ENCODE measurements at places on chromosomes 6 and 20.

DNA sequence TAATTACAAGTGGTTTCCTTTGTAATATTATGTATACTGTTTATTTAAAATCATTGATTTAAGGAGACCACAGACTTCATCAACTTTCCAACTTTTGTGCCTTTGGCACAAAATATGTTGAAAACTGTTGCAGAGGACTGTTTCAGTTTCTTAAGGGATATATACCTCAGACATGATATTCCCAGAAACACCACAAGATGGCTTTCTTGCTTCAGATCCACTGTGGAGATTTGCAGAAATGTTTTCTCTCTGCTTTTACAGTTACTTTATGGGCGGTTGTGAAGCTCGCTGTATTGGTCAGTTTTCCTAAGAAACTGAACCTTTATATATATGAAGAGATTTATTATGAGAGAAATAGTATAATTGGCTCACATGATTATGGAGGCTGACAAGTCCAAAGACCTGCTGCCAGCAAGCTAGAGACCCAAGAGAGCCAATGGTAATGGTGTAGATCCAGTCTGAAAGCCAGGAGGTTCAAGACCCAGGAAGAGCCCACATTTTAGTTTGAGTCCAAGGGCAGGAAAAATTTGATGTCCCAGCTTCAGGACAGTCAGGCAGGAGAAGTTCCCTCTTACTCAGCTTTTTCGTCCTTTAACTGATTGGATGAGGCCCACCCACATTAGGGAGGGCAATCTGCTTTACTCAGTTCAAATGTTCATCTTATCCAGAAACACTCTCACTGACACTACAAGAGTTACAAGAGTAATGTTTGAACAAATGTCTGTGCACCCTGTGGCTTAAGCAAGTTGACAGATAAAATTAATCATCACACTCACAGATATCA, 12.8 kb downstream of the ME1 start:
- no peak for DNase-seq

- DNase-seq: no peak
Observed at GRCh38 chr6:154479771-154480639, 30.5 kb downstream of the CNKSR3 start.

DNA sequence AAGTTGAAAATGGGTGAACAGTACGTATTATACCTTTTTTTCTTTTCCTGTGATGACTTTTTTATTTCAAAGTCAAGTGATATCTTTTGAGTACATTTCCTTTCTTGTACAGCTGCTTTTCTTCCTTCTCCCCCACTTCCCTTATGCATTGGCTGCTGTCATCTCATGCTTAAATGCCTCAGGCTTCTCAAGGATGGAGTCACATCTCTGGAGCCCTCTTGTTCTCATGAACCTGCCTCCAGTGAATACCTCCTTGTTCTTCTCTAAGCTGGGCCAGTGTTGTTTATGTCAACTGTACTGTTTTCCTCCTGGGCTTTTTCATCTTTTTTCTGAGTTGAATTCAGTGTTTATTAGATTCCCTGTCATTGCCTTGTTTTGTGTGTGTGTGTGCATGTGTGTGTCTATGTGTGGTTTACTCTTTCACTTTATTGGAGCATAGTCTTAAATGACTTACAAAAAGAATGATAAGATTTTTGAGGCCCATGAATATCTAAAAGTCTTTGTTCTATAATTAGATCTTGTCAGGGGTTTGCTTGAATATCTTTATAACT, 23.6 kb downstream of the STXBP5 start:
- no peak for DNase-seq

DNA sequence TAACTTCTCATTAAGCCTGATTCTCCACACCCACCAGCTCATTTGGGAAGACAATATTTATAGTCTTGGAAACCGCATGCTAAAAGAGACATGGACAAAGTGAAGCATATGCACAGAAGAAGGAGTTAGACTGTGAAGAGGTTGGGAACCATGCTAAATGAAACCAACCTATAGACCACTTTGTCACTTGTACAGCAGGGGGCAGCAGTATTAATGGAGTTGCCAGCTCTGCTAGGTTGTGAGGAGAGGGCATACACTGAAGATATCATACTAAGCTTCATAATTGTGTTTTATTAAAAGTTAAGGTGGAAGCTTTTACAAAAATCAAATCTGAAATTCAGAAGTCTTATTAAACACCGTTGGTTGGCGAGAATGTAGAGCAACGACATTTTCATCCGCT, 38.3 kb upstream of the HMGCLL1 start:
- peak; percentile 19 for DNase-seq

DNA sequence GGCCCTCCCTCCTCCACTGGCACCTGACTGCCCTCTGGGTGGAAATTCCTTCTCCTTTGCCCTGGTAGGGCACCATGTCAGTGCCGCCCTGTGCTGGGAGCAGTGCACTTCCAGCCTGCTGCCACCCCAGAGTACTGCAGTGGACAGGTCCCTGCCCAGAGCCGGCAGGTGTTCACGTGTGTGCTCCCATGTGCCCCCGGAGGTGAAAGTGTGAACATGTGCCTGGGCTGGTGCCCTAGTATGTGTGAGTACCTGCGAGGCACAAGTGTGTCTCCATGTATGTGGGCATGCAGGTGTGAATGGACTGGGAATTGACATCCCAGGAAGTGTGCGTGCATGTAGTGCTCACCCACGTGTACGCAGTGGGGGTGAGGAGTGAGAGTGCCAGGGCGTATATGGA, 29.4 kb downstream of the SDCBP2 start:
- no peak for DNase-seq

DNA sequence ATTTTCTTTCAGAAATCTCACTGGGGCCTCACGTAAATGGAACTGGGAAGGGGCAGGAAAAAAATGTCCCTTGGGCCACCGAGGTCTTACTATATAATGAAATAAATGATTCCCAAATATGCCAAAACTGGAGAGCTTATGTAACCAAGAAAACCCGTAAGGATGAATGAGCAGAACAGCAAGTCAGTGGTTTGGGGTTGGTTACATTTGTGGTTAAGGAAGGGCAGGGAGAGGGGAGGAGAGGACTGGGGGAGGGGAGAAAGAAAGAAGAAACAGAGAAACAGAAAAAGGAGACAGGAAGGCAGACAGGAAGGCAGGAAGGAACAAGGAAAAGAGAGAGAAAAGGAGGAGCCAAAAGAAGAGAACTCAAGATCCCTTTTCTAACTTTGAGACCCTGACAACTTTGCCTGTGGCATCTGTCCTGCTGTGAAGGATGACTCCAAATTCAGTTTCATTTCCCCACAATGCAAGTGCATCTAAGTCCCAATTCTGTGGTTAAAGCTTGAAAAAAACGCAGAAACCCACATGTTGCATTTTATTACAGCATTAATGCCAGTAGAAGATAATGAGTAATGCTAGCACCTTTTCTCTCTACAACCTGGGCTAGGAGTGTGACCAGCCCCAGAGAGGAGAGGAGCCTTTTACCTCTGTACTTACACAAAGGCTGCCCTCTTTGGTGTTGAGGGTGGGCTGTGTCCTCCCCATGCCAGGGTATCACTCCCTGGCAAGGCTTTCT, 10.8 kb upstream of the ARMC2 start:
- DNase-seq: no peak

- no peak for DNase-seq
Observed at GRCh38 chr20:4815628-4816027, 93.9 kb downstream of the PRND start.

GRCh38 chr6:14542670-14543366, 425.2 kb downstream of the CD83 start:
- DNase-seq: no peak

- DNase-seq: no peak
Observed at GRCh38 chr6:132900849-132901248, 86.5 kb downstream of the RPS12 start.

DNA sequence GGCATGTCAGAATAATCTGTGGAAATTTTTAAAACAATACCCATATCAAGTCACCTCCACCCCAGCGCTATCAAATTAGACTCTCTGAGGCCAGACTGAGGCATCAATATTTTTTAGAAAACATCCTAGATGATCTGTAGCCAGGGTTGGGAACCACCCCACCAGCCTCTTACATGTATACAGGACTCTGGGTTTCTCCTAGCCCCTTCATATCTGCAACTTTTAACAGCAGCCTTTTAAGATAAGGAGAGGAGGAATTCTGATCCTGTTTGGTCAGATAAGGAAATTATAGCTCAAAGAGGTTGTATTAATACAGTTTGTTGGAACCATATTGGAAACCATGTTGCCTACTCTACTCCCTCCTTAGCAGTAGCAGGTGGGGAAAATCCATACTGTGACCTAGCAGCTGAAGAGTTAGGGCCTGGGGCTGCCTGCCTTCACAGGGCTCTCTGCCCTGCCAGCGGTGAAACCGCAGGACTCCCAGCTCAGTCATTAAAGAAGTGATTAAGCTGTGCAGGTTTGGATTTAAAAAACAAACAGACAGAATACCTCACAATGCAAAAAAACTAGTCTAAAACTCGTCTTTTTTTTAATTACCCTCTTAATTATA, 30.0 kb downstream of the BRPF3 start:
- no peak for DNase-seq

DNA sequence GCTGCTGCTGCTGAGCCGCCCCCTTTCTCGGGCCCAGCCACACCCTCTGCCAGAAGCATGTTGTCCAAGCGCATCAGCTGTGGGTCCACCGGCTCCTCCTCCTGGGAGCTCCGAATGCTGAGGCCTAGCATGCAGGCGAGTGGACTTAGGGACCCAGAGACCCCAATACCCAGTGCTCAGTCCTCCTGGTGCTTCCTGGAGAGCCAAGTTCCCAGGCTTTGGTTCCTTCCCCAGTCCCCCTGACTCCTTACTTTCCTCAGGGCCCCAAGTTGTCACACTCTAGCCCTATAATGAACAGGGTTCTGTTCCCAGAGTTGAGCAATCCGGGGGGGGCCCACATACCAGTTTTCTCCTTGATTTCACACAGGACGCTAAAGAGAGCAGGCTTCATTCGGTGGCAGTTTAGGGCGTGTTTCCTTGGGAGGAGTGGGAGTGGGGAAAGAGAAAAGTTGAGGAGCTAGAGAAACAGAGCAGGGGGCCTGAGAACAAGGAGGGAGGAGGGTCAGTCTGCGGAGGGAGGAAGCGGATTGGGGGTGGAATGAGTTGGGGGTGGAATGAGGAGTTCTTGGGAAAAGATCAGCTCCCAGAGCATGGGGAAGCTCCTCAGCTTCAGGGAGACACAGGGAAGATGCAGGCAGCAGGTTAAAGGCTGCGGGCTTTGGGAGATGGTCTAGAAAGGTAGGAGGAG, 1.5 kb downstream of the PBX2 start:
- no peak for DNase-seq

- no peak for DNase-seq
Observed at GRCh38 chr20:57190536-57191264, 75.7 kb downstream of the BMP7 start.

DNA sequence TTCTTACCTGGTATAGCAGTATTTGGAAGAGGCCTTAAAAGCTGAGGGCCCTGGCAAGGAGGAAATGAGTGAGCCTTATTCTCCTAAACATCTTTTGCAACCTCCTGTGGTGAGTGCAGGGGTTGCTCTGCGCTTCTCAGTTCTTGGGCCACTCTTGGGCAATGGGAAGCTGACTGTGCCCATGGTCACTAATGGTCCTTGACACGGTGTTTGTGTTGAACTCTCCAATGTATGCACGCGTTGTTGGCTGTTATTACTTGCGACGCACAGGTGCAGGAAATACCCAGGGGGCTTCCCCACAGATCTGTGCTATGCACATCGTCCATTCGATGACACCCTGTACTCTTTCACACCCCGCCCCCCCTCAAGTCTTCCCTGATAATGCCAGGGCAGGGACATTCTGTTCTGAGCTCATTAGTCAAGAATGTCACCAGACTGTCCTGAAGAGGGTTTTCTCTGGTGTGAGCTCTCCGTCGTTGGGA, 79.7 kb downstream of the EDN1 start:
- no peak for DNase-seq

GRCh38 chr20:1993986-1994385, at the start of gene PDYN:
PDYN (minus strand) TSS chr20:1994058; CDS start chr20:1983084, 10,974 bp downstream.
- peak; percentile 24 for DNase-seq

DNA sequence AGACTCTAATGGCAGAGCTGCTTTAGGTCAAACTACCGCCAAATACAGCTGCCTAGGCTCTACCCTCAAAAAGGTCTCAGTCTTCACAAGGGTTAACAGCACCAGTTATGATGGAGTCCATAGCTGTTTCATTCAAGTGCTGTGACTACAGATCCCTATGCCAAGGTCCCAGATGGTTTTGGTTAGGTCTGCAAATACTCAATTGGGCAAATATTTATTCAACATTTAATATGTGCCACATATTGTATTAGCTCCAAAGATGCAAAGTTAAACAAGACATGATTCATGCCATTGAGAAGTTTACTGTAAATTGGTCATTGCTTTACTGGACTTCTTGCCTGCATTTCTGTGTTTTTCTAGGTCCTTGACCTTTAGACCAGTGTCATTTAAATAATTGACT, 55.8 kb upstream of the TFAP2D start:
- DNase-seq: no peak

DNA sequence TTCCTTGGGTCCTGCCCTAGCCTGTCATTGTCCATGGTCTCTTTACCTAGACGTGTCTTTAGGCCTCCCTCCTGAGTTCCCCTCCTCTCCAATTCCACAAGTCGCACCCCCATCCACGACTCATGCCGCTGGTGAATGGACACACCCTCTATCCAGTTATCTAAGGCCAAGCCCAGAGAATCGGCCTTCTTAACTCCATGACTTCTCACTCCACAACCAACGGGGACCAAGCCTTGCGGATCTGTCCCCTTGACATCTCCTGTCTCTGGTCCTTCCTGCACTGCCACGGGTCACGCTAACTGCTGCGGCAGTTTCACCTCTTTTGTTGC, 7.0 kb upstream of the RREB1 start:
- no peak for DNase-seq

GRCh38 chr20:2080532-2081224, 20.9 kb upstream of the STK35 start:
- DNase-seq: no peak

GRCh38 chr6:167676000-167676665, 150.6 kb upstream of the AFDN start:
- no peak for DNase-seq

- DNase-seq: no peak
Observed at GRCh38 chr20:13034115-13034514, 25.3 kb downstream of the SPTLC3 start.

DNA sequence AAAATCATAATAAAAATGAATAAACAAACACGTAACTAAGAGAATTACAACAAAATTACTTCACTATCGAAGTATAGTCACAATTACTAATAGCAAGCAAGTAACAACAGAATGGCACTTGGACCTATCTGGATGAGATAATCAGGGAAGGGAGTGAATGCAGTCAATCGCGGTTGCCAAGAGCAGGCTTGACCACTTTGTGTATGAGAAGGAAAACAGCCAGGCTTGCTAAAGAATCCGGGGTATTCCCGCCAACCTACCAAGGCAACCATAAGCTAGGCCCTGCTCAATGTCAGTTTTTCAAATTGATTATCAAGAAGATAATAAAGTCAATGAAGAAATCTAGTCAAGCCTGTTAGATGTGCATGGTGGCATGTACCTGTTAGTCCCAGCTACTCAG, 39.7 kb downstream of the PXDC1 start:
- no peak for DNase-seq
